Stimulated activated CD4-positive, alpha-beta T cell treated with anti-CD3 and anti-CD28 coated beads, TNF-alpha, amount 100 ng/mL, for 1 hour (primary cell): ENCODE measurements at places on chromosomes 5 and 9.

DNA sequence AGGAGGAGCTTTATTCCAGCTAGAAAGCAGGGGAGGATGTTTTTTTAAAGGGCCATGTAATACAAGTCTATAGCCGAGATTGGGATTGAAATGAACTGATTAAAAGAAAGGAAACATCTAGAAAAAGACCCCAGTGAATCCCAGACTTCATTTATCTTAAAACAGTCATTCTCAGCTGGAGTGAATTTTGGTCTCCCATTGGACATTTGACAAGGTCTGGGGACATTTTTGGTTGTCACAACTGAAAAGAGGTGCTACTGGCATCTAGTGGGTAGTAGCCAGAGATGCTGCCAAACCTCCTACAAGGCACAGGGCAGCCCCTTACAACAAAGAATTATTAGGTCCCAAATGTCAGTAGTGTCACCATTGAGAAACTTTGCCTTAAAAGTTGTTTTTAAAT, 16.3 kb upstream of the SPINK4 start:
- DNase-seq: no peak

GRCh38 chr9:93124793-93125192, 9.3 kb downstream of the NINJ1 start:
- no peak for DNase-seq

GRCh38 chr9:34611811-34612787, at the start of gene RPP25L:
RPP25L (minus strand) TSS chr9:34612097; CDS start chr9:34611296, 801 bp downstream.
- DNase-seq: peak; percentile 64

DNA sequence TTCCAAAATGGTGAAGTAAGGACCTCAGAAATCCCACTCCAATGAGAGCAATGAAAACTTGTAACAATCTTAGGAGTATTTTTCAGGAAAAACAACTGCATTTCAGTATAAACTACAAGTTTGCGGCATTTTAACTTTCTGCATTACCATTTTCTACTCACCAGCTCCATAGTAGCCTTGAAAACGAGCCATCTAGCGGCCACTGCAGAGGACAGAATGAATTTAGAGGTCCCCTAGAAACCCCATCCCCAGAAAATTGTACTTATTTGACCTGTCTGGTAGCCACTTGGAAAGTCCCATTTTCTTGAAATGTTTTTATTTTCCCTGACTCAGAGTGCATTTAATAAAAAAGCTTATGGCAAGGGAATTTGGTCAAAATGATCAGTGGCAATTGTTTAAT, 205.4 kb upstream of the ITGA1 start:
- no peak for DNase-seq

DNA sequence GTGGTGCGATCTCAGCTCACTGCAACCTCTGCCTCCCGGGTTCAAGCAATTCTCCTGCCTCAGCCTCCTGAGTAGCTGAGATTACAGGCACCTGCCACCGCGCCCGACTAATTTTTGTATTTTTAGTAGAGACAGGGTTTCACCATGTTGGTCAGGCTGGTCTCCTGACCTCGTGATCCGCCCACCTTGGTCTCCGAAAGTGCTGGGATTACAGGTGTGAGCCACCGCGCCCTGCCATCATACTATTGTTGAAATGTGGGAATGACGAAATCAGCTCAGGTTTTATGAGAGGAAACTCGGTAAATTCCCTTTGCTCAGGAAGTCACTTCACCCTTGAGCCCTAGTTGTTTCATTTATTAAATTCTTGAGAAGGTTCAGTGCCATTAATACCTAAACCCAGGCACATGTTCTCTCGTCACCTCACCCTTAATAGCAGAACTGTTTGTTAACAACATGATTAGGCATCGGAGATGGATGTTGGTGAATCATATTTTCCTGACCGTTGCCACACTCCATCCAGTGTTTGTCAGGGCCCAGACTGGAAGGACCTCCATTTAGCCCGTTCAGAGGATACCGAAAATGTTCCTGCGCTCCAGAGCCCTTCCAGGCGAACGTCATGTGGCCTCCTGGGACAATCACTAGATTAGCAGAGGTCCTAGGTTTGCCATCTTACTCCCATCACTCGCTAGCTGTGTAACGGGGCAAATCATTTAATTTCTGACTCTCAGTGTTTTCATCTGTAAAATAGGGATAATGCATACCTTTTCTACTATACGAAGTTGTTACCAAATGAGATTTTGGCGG, 20.0 kb upstream of the CREBRF start:
- DNase-seq: no peak

DNA sequence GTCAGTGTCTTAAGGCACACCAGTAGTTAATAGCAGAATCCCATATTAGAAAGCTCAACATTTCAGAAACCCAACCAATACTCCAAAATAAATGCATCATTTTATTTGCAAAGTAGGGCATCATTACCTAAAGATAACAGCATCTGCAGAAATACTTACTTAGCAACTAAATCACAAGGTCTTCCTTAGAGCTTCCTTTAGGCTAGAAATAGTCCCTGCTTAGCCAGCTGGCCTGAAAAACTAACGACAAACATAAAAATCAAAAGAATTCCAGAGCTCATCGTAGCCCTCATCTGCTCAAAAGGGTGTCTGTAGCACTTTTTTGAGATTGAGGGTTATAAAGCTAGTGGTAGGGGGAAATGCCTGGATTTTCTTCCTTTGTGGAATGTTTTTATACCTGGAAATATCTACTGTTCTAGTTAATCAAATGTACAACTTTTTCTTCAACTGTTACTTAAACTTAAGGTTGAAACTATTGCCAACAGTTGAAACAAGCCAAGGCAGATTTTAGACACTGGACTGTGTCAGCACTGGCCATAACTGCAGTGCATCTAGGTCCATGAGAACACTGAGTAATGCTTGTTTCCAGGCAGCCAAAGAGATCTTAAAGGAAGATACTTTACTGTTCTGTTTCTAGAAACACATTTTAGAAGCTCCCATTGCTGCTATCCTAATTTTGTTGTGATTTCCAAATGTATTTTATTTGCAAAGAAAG, 129.4 kb upstream of the RASA1 start:
- DNase-seq: no peak

- no peak for DNase-seq
These were observed 293.0 kb downstream of the SPOCK1 start for GRCh38 chr5:137206030-137206715.

DNA sequence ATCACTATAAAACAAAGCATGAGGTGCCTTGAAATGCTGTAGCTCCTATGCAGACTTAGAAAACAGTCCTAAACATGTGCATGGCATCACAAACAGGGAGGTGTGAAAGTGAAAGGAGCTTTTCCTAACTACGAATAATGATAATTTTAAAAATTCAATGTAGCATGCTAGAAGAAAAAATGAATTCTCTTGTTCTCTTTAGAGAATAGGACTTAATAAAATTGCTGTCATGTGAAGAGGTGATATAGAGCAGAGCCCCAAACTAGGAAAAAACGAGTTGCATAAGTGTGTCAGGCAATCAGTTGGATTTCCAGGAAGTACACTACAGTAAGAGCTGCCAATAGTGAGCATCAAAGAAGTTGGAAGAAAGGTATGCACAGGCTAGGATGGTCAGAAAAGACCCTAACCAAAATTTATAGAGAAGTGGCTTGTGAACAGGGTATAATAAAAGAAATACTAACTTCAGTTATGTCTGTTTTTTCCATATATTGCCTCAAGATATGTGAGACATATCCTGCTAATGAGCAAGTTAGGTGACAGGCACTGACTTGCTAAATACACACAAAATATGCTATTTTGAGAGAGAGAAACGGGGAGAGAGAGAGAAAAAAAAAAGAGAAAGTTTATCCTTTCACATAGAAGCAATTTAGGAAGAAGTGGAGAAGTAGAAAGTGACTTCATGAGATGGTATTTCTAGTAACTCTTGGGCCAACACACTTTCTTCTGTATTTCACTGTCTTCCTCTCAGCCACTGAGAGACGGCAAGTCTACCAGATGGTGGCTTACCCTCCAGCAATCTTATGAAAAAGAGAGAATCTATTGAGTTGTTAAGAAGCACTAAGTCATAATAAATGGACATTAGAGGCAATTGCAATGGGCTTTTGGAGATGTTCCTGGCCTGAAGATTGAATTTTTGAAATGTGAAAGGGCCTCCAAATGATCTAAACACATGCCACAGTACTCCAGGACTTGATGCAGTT, 18.0 kb downstream of the ITGA2 start:
- DNase-seq: no peak
